ENCODE measurements at places on chromosomes 16 and 17.

GRCh38 chr17:82440469-82440981, 10.0 kb downstream of the CYBC1 start:
- no peak for DNase-seq

- peak; percentile 28 for DNase-seq
These were observed 1.2 kb upstream of the GLIS2 start for GRCh38 chr16:4314532-4315185.

GRCh38 chr17:4870855-4871254, 28.5 kb upstream of the C17orf107 start:
- no peak for DNase-seq

DNA sequence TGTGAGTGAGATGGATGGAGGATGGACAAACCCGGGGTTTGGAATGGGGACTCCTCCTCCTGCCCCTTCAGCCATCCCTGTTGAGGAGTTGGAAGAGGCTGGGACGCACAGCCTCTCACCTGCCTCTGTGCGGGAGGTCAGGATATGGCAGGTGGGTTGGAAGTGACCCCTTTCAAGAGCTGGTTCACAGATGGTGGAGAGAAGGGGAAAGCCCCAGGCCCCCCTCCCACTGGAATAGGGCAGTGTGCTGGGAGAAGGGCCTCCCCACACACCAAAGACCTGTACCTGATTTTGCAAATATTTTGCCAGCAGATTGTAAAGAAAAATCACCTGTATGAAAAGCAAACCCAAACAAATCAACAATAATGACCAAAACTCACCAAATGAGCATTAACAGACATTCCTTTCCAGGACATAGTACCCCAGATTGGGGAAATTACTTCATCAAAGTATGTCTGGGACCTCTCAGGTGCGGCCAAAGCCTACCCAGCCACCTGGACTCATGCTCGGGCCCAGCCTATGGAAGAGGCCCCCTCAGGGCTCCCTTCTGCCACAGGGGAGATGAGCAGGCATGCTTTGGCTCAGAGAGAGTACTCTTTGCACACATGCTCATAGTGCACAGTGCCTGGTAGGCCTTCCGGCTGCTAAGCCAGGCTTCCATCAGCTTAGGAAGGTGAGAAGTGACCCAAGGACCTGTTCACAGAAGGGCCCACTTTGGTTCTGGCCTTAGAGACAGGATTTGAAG, 7.8 kb downstream of the SLC47A2 start:
- no peak for DNase-seq

- DNase-seq = no peak
These were observed 1.3 kb downstream of the CLUH start for GRCh38 chr17:2710071-2710802.

DNA sequence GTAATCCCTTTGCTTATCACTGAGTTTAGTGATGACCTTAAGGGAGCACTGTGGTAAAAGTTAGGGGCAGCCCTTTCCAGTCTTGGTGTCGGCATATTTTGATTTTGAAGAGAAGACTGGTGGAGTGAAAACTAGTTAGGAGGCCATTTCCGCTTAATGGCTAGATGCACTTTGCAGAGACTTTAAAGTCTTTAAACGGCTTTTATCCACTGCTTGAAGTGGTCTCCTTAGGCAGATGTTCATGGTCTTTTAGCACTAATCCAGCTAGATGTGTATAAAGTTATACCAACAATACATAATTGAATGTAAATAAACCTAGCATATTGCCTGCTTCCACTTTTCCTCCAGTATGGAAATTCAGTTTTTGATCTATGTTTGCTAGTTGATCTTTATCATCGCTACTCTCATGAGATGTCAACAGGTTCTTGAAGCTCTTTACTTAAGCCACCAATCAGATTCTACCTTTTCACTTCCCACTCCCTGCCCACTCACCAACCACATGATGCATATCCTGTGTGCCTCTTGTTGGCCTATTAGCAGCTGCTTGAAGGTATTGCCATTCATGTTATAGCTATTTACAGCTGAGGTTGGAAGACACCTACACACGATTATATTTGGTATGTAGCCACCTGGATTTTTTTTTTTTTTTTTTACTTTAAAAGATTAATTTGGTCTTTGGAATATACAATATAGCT, 132.0 kb downstream of the NLK start:
- DNase-seq = peak; percentile 33

- peak; percentile 87 for DNase-seq
These were observed 43.0 kb upstream of the ZNF750 start for GRCh38 chr17:82882715-82883418.
